ENCODE measurements at places on chromosomes 12 and 14.

DNA sequence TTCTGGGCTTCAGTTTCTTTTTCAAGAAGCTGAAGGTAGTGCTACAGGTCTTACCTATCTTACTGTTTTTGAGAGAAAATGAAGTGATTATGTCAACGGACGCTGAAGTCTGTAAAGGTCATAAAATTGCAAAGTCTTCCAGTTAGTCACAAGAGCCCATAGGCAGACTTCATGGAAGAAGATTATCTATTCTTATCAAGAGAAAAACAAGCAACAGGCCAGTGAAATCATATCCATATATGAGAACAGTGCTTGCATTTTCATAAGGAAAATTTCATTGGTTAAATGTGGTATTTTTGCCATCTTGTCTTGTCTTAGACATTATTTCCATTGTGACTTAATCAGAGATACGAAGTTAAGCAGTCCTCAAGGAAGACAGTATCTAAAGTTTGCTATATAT, 412.7 kb upstream of the SEL1L start:
- no peak for DNase-seq

DNA sequence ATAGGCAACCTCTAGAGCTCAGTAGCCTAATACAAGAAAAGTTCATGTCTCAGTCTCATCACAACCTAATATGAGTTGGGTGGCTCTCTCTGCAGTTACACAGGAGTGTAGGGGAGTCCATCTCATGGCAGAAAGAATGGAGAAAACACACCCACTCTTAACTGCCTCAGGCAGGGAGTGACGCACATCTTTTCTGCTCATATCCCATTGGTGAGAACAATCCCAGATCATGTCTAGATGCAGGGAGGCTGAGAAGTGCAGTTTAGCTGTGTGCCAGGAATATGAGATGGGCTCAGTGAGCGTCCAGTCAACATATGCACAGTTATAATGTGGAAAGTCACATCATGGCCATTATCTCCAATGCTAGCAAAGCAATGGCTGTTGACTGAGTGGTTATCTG, 59.3 kb upstream of the KCNA5 start:
- DNase-seq = no peak

DNA sequence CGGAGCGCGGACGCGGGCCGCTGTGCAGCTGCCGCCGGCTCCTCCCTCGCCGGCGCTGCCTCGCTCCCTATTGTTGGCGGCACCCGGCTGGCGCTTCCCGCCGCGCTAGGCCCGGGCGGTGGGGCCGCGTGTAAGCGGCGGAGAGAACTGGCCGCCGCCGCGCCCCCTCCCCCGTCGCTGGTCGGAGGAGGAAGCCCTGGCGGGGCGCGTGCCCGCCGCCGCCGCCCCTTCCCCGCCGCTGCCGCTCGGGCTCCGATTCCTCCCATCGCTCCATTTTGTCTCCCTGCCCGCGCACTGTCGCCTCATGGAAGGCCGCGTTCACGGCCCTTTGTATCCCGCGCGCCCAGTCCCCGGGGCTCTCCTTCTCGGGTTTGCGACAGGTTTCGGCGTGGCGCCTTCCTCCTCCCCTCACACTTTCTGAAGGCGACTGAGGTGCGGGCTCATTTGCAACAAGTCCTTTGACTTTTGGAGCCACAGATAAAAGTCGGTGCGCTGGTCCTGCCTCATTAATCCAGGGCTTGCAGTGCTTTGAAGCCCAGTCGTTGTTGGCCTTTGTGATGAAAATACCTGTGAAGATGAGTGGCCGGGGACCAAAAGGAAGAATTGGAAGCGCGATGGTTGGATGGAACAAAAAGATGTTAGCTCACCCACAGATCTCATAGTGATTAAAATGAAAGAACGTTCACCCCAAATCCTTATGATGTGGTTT, 707 bp downstream of the CPSF6 start:
- DNase-seq = peak; percentile 84

- peak; percentile 6 for DNase-seq
Measured at GRCh38 chr12:107492393-107493134, 193.0 kb upstream of the PWP1 start.

GRCh38 chr12:90028635-90029051, 320.0 kb upstream of the ATP2B1 start:
- DNase-seq = no peak

DNA sequence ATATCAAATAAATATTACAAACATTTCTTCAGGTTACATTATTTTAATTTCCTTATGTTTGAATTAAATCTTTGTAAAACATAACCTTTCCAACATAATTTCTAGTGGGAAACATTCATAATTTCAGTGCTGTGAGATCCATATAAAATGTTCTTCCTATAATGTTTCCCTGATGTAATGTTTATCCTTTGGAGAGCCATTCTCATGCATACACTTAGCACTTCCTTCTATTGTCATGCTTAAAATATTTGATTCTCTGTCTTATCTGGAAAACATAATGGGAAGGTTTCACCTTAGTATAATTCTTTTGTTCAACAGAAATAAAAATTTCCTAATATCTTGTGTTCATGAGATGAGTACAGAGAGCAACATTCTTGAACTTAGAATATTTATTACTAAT, 472.5 kb downstream of the ADAMTS20 start:
- no peak for DNase-seq

DNA sequence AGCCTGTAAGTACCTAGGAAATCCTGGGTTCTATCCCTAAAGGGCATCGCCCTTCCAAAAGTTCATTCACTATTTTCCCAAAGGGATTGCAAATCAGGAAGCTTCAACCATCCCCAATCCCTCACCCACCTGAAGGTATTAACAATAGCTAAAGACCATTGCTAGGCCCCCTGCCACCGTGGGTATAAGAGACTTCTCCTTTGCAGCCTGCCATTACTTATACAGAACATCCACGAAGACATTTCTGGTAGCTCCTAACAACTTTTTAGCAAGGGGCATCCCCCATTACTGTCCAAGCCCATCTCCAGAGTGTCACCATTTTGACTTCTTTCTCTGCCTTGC, 384 bp upstream of the SMUG1 start:
- no peak for DNase-seq

DNA sequence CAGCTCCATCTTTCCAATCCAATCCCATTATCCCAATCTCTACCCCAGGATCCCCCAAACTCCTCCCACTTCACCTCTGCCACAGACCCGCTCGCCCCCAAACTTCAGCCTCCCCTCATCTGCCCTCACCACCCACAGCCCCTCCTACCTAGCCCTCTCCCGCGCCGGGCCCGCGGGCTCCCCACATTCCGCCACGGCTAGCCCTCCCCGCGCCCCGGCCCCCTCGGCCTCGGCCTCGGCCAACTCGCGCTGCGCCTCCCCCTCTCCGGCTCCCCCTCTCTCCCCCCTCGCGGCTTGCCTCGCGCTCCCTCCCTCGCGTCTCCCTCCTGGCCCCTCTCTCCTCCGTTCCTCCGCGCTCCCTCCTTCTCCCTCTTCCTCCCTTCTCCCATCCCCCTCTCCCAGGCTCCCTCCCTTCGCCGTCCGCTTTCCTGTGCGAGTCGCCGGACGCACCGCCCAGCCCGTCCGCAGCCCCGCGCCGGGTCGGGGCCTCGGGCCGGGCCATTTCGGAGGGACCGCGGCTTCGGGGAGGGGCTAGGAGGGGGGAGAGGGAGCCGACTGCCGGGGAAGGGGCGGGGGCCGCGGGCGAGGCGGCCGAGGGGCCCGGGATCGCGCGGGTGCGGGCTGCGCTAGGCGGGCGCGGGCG, at the start of gene ATN1:
ATN1 (plus strand) TSS at position 581 of the 643 bp plus-strand sequence. CDS start 6,043 bp downstream, outside the sequence.
- peak; percentile 24 for DNase-seq

DNA sequence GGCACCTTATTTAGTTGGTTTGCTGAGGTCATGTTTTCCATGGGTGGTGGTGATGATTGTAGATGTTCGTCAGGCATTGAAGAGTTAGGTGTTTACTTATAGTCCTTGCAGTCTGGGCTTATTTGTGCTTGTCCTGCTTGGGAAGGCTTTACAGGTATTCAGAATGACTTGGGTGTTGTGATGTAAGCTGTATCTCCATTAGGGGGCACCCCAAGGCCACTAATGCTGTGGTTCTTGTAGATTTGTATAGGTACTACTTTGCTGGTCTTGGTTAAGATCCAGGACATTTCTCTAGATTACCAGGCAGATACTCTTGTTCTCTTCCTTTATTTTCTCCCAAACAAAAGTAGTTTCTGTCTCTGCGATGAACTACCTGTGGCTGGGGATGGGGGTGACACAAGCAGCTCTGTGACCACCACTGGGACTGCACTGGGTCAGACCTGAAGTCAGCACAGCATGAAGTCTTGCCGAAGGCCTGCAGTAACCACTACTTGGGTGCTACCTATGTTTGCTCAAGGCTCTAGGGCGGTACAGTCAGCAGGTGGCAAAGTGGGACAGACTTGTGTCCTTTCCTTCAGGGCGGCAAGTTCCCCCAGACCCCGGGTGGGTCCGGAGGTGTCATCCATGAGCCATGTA, 35.8 kb upstream of the FBXO33 start:
- DNase-seq = no peak

- no peak for DNase-seq
Measured at GRCh38 chr14:100842799-100843198, 16.9 kb downstream of the MEG3 start.

- no peak for DNase-seq
Measured at GRCh38 chr12:42705863-42706262, 116.3 kb upstream of the PRICKLE1 start.

DNA sequence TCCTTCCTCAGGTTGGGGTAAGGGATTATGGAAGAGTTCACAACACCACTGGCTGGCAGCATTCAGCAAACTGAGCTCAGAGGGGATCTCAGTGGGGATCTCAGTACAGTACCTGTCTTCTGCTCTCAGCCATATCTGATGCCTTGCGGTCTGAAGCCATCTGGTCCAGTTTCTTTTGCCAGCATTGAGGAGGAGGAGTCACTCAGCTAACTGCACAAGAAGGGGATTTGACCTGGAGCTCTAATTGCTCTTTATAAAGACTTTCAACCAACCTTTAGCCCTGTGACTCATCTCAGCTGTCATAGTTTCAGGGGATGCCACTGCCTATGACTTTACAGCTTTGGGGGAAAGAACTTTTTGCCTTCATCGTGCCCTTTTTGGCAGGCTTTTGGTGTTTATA, 44.9 kb downstream of the JKAMP start:
- no peak for DNase-seq

GRCh38 chr12:30927222-30927611, 669 bp downstream of the TSPAN11 start:
- DNase-seq = no peak

GRCh38 chr12:118874698-118875548, 106.4 kb upstream of the SRRM4 start:
- DNase-seq = peak; percentile 83

- DNase-seq = no peak
Measured at GRCh38 chr12:128008341-128008740, 258.6 kb upstream of the TMEM132C start.

- DNase-seq = no peak
Measured at GRCh38 chr12:131640525-131640924, 70.4 kb upstream of the SFSWAP start.

GRCh38 chr12:105348561-105348960, 18.1 kb downstream of the C12orf75 start:
- no peak for DNase-seq

DNA sequence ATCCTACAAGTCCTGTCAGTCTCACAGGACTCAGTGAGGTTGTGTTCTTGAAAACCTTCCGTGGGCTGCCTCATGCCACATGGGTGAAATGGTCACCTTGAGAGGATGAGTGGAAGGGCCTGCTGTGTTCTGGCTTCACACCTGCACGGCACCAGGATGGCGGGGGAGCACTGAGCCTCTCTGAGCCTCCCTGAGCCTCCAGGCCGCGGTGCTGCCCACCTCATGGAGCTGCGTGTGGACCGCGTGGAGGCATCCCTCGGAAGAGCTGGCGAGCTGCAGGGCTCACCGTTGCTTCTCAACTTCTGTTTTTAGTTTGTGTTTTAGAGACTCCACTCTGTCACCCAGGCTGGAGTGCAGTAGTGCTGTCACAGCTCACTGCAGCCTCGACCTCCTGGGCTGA, 56.2 kb downstream of the TEAD4 start:
- no peak for DNase-seq

GRCh38 chr14:29815016-29815674, 112.5 kb downstream of the PRKD1 start:
- no peak for DNase-seq

GRCh38 chr14:87816416-87816815, 176.6 kb downstream of the GALC start:
- DNase-seq = no peak

GRCh38 chr14:63712123-63712522, 15.7 kb downstream of the SGPP1 start:
- no peak for DNase-seq

GRCh38 chr12:8154526-8154925, 2.3 kb upstream of the ZNF705A start:
- no peak for DNase-seq

GRCh38 chr14:21019366-21019765, 5.5 kb downstream of the NDRG2 start:
- DNase-seq = no peak

GRCh38 chr14:75311356-75311755, 32.7 kb downstream of the FOS start:
- no peak for DNase-seq

GRCh38 chr12:124080649-124081048, 107.6 kb downstream of the ZNF664 start:
- DNase-seq = no peak

DNA sequence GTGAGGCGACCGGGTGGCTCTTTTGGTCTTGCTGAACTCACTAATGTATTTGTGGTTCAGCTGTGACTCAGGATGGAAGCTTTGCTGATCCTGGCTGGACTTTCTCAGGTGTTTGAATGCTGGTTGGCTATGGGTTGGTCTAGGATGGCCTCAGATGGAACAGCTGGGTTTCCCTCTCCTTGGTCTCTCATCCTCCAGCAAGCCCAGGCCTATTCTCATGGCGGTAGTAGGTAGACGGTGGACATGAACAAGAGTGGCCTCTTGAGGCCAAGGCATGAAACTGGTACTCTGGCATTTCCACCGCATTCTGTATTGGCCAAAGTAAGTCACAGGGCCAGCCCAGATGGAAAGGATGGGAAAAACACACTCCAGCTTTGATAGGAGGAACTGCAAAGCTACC, 11.8 kb upstream of the POLR3B start:
- DNase-seq = peak; percentile 39

GRCh38 chr14:89391123-89391522, 25.9 kb downstream of the FOXN3 start:
- DNase-seq = no peak

DNA sequence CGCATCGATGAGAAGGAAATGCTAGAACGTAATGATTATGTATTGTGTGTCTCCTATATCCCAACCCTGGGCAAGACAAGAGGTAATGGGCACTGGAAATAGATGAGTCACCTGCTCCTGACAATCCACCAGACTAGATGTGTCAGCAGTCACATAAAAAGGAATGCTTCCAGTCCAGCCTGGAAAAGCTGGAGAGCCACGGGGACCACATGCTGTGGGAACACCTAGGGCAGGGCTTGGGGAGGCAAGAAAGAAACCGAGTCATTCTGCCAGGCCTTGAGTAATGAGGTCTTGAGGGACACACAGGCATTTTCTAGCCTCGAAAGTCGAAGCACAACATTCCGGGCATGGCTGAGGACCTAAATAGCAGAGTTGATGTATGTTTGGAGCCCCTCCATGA, 716.7 kb upstream of the TMEM132C start:
- no peak for DNase-seq
